KBM-7 (cell line): ENCODE measurements at places on chromosomes 1 and 21.
A peak's percentile ranks its signal among the peaks of the same experiment; 100 is the strongest.

DNA sequence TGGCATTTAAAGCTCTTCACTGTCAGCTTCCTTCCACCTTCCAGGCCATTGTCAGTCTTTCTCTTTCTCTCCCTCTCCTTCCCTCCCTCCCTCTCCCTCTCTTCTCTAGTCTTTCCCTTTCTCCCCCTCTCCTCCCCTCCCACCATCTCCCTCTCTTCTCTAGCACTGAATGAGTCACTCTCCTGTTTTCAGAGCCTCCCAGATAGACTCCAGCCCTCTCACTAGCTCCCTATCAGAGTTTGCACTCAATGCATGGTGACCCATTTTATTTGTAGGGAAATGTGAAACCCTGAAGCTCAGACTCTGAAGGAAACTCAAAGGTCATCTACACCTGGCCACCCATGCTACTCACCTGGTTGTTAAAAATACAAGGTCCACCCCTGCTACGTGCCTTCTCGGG, 4.4 kb upstream of the MATN1 start:
- no peak for DNase-seq

GRCh38 chr1:55749975-55750627, 534.9 kb upstream of the USP24 start:
- DNase-seq = no peak

DNA sequence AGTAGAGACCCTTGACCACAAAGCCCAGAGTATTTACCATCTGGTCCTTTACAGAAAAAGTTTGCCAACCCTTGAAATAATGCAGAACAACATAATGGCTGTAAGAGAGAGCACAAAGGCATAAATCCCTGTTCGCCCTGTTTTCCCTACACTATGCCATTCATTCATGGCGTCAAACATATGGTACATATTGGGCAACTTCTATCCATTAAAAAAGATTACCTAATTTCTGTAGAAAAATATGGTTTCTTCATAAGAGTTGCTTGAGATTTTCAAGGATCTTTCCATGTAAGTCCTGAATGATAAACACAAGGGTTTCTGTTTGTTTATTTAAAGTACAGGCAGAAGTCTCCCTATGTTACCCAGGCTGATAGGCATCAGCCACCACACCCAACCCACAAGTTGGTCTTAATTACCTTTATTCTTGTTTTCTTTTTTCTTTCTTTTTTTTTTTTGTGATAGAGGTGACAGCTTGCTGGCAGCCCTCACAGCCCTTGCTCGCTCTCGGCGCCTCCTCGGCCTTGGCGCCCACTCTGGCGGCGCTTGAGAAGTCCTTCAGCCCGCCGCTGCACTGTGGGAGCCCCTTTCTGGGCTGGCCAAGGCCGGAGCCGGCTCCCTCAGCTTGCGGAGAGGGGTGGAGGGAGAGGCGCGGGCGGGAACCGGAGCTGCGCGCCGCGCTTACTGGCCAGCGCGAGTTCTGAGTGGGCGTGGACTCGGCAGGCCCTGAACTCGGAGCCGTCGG, 68.3 kb upstream of the NR5A2 start:
- DNase-seq = no peak

GRCh38 chr1:67537667-67538018, 107.4 kb upstream of the SERBP1 start:
- no peak for DNase-seq

- DNase-seq = no peak
These were observed 119.2 kb upstream of the ATP1B1 start for GRCh38 chr1:168987330-168987729.

GRCh38 chr1:183024317-183025009, 1.2 kb downstream of the LAMC1 start:
- DNase-seq = peak; percentile 54

GRCh38 chr1:36475910-36476604, 6.7 kb downstream of the CSF3R start:
- DNase-seq = no peak

DNA sequence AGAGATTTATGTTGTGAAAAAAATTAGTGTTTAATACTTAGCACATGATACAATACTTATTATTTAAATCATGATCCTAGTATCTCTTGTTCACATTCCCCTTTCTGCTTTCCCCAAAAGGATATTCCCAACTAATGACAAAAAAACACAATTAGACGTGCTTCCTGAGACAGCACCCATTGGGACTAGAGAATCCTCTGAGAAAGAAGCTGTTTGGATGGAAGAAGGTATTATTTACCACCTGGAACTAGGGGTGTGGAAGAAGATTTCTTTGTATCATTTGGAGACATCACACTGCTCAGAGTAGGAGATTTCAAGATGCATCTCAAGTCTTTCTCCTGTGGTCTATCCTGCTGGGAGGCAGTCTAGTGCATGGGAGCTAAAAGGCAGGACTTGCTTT, at the start of gene OR10Z1:
Gene OR10Z1 (plus strand): TSS at position 301 of the 400 bp plus-strand sequence. CDS start 1,171 bp downstream, outside the sequence.
- no peak for DNase-seq

- DNase-seq = no peak
These were observed 4.6 kb upstream of the TRNAU1AP start for GRCh38 chr1:28548318-28548717.

GRCh38 chr1:55276671-55277376, 61.7 kb upstream of the USP24 start:
- no peak for DNase-seq

- DNase-seq = no peak
These were observed 22.7 kb upstream of the PDXK start for GRCh38 chr21:43696214-43696613.

DNA sequence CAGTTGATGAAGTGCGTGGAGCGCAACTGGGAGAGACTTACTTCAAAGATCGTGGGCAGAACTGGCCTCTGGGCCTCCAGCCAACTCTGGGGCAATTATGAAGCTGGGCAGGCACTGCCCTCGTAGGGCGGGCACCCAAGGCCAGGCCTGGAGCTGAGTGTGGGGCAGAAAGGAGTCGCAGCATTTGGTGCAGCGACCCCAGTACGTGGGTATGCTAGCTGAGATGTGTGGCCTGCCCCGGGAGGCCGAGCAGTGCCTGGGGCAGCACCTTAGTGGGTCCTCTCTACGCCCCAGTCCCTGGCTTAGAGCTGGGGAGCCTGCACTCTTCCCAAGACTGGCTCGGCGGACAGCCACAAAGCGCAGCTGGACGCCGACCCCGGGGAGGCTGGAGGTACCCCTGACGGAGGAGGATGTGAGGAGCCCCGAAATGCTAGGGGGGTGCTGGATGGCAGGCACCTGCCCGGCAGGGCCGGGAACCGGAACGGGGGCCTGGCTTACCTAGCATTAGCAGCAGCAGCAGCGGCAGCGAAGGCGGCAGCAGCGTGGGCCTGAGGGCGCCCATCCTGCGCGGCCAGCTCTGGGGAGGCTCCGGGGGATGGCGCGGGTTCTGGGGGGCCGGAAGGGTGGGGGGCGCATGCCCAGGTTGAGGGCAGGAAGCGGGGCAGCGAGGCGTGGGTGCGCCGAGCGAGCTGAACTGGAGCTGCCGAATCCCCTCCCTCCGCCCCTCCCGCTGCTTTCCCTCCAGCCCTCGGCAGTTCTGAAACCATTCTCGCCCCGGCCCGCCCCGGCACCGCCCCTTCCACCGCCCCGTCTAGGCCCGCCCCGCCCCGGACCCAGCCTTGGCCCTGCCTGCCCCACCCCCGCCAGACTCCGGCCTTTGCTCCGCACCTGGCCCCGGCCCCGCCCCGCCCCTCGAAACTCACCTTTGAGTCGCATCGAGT, at the start of gene IGSF8:
Gene IGSF8 (minus strand): TSS at position 709 of the 941 bp plus-strand sequence. CDS start 147 bp downstream, at position 562.
- DNase-seq = peak; percentile 51

DNA sequence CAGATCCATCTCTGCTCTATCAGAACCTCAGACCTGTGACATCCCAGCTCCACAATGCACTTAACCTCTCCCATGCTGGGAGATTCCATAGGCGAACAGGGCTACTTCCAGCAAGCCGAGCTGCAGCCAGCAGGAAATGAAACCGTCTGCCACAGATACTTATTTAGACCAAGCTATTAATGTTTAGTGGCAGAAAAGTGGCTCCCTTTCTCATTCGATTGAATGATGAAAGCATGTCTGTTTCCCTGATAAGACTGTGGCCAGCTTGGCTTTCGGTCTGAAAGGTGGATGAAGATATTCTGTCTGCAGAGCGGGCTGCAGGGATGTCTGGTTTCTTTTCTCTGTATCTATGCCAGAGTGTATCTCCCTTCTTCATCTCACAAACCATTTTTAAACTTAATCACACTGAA, 146.4 kb downstream of the GREM2 start:
- DNase-seq = no peak

- DNase-seq = no peak
These were observed 13.8 kb upstream of the SYDE2 start for GRCh38 chr1:85214654-85215053.

GRCh38 chr1:58607391-58607790, 30.3 kb upstream of the TACSTD2 start:
- no peak for DNase-seq

DNA sequence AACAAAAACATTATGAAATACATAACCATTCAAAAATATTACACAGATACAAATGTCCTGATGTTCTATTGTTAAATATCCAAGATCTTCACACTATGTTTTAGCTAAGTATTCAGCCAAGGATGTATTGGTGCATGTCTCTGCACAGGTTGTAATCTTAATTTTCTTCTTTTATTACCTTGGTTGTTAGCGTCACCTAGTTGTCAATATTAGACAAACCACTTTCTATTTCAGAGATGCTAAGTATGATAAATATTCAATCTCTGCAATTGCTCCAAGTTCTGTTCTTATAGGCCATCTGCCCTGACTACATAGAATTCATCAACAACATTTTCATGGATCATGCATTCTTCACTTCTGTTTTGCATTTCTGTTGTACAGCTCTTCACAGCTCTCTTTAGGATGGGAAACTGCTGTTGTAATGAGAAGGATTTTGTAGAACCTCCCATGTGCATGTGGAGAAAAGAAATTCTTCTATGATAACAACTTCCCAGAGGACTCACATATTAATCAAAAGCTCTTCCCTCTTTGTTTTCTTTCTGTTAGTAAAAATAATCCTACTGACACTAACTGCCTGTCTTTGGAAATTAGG, 380.1 kb downstream of the NUF2 start:
- DNase-seq = no peak

DNA sequence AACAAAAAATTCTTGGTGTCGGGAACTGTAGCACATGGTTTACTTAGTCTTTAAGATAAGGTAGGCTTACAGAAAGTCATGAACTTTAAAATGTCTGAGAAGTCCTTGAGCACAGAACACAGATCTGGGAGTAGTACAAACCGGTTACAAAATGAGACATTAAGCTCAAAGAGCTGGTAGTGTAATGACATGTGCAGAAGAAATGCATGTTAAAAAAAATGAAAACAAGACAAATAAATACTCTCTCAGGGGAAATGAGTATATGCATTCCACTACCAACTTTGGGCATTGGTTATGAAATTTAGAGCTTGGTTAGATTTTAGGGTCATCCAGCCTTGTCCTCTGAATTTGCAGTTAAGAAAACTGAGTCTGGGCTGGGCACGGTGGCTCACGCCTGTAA, 91.5 kb upstream of the F3 start:
- DNase-seq = no peak

- no peak for DNase-seq
These were observed 235.4 kb downstream of the PTPRU start for GRCh38 chr1:29471487-29472313.

DNA sequence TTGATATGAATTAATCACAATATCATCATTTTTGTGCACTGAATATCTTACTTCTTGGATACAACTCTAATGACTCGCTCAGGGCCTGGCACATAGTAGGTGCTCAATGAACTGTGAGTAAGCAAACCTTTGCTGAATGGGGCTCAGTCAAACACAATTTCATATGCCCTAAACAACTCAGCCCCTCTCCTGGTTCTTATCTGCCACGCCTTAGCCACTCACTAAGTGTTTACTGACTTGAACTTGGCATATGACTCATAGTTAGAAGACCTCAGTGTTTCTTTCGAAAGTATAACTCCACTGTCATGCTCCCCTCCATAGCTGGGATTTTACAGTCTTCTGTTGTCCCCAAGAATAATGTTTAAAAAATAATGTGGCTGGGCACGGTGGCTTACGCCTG, 4.8 kb upstream of the IFNLR1 start:
- DNase-seq = no peak

- no peak for DNase-seq
These were observed 2.5 kb upstream of the PCBP3 start for GRCh38 chr21:45640888-45641479.

DNA sequence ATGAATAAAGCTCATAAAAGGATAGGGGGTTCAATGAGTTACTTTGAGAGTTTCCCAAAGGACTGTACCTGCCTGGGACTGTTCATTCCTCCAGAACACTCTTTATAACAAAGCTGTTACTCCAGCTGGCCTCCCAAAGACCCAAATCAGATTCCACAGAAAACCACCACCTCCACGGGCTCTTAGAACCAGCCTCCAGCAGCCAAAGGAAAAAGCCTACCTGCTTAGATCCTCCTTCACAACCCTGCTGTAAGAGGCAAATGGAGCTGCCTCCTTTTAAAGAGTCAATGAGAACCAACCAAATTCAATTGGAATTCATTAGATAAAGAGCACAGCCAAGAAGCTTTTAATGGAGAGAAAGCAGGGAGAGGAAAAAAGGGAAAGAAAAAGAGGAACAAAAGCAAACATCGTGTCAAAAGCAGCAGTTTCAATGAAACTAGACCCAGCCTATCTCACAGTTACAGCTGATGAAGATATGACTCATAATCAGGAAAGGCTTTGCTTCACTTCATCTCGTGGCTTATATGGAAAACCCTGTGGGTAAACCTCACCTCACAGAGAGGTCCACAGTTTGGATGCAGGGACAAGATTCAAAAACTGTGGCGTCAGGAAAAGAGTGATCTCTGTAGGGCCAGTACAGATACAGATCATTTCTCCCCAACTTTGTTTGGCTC, 27.8 kb upstream of the FMO4 start:
- DNase-seq = peak; percentile 71

DNA sequence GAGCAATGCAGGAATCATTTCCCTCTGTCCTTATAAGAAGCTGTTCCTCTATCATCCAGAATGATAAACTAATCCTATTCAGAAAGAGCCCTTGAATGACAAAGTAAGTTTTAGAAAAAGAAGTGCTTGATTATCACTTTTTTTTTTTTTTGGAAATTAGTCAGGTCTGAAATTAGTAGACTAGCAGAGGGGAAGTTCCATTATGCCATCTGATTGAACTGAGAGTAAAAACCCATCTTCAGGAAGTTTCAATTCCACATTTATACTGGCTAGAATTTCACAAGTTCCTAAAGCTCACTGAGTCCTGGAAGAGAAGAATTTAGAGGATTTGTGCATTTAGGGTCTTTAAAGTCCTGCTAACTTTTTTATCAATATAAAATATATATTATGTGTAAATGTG, 128.8 kb upstream of the COA6 start:
- DNase-seq = no peak
